NCI-H774 (cell line): ENCODE measurements at places on chromosomes 4 and X.

DNA sequence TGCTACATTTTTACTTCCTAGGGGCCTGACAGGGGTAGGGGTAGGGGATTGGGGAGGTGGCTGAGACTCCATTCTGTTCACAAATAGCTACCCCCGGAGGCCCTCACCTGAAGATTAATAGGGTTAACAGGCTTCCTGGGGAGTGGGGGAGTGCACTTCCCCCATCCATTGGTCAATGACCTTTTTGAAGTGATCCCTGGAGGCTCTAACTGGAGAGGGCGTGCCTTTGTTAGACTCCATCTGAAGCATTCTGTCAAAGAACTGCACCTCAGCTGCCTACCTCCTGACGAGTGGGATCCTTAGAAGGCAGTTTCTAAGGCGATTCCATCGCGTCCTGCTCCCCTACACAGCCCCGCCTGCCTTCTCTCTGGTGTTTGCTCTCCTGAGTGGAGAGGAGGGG is 10.0 kb upstream of the MTM1 start:
- no peak for DNase-seq

DNA sequence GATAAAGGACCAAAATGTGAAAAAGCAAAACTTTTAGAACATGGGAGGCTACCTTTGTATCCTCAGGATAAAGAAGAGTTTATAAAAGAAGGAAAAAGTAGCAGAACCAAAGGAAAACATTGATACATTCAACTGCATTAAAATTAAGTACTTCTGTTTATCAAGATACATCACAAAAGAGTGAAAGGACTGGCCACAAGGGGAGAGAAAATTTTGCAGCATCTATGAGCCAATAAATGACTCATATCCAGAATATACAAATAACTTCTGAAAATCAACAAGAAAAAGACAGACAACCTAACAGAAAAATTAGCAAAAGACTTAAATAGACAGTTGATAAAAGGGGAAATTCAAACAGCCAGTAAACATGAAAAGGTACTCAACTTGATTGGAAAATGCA is 177.1 kb downstream of the RBMX2 start:
- no peak for DNase-seq

DNA sequence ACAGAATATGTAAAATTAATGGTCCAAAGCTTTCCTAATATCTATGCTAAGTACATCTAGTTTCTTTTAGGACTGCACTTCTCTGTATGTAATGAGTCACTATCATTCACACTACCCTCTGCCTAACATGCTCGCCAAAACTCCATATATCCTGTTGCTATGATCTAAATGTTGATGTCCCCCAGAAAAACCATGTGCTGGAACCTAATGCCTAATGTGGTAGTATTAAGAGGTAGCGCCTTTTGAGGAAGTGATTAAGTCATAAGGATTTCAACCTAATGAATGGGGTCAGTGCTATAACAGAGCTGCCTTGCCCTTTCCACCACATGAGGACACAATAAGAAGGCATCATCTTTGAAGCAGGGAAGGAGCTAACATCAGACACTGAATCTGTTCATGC is 34.9 kb upstream of the NFKB1 start:
- no peak for DNase-seq

- DNase-seq, result no peak
Observed at GRCh38 chr4:139202991-139203390, 26.0 kb upstream of the ELF2 start.

DNA sequence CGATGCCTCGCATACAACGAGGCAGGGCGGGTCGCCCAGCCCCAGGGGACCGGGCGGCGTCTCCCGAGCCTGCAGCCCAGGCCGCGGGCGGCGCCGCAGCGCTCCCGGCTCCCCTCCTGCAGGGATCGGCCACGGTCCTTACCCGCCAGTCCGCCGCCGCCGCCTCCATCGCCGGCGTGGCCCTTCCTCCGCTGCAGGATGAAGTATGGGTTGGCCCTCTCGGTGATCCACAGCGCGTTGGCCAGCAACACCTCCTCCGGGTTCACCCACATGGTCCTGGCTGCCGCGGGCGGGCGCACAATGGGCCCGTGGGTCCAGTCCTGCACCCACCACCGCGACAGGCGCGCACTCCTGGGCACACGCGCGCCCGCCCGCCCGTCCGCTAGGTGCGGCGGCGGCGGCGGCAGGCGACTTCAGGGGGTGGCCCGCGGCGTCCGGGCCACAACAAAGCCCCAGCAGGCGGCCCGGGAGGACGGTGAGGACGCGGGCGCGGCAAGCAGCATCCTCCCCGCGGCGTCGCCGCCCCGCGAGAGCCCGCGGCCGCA is 339 bp downstream of the TBC1D9 start:
- peak; percentile 1 for DNase-seq

GRCh38 chr4:180860089-180860720 is 1383.0 kb upstream of the TENM3 start:
- no peak for DNase-seq

- DNase-seq, result no peak
Observed at GRCh38 chr4:101540336-101540735, 193.0 kb upstream of the PPP3CA start.

DNA sequence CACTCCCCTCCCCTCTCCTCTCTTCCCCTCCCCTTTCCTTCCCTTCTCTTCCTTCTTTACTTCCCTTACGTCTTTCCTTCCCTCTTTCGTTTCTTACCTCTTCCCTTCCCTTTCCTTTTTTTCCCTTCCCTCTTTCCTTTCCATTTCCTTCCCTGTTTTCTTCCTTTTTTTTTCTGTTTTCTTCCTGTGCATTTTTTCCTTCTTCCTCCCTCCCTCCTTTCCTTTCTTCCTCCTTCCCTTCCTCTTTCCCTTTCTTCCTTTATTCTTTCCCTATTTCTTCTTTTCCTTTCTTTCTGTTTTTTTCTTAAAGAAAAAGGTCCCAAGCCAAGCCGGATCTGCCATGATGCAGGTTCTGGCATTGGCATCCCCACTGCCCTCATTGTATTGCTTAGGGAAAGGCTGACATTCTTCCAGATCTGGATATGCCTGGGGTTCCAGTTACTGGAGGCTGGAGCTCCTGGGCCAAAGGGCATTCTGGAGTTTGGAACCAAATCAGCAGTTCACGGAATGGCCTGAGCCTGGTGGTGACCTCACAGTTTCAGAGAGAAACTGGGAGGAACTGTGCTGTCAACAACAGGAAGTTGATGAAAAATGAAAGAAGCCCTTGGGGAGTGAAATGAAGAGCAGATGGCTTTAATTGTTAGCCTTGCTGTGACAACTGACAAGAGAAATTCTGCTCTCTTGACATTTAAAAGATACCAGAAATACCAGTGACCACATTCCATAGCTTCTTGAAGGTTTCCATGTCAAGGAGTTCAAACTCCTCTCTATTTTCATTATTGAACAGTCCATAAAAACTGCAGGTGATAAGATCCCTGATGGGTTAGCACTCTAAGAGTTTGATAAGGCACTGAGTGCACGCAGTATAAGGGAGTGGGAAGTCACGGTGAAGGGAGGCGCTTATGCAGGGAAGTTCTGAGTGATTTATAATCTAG is 622.1 kb downstream of the SPRY1 start:
- DNase-seq, result no peak

- no peak for DNase-seq
Observed at GRCh38 chr4:83837614-83838308, 301.9 kb downstream of the GPAT3 start.

- DNase-seq, result no peak
Observed at GRCh38 chr4:111046811-111047210, 423.9 kb upstream of the PITX2 start.

GRCh38 chr4:155795991-155796390 is 37.2 kb downstream of the GUCY1B1 start:
- no peak for DNase-seq

DNA sequence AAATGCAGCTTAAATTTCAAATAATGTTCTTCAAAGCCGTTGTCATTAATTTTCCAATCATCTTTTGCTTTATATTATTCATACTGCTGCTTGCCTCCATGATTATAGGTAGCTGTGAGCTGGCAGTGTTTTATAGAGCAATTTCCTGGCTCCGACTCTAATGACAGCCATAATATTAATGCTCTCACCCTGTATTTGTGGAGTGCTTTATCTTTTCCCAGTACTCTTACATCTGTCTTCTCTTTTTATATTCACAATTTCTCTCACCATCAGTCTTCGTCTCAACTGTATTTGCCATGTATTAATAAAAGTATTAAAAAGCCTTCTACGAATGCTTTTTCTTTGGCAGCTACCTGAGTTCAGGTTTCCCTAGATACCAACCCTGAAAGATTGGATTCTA is 21.0 kb downstream of the ATXN3L start:
- no peak for DNase-seq

GRCh38 chrX:652341-652741 is 21.8 kb downstream of the SHOX start:
- DNase-seq, result no peak

- no peak for DNase-seq
Observed at GRCh38 chr4:38008571-38009021, 48.4 kb downstream of the PTTG2 start.

GRCh38 chr4:11914406-11914805 is 485.7 kb upstream of the HS3ST1 start:
- DNase-seq, result no peak

DNA sequence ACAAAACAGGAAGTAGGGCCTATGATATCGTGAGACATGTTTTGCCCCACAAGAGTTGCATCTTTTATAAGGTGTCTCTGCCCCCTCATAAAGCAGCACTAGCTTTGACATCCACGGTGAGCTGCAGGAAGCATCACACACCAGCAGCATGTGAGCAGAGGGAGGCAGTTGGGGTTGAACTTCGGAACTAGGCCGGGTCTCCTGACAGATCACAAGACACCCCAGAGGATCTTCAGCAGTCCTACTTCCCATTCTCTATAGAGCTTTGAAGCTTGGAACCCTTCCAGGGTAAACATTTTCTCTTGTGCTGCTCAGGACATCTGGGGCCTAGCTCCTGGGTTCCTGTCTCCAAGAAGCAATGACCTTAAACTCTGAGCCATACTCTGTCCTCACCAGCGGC is 27.5 kb downstream of the YY2 start:
- DNase-seq, result no peak

DNA sequence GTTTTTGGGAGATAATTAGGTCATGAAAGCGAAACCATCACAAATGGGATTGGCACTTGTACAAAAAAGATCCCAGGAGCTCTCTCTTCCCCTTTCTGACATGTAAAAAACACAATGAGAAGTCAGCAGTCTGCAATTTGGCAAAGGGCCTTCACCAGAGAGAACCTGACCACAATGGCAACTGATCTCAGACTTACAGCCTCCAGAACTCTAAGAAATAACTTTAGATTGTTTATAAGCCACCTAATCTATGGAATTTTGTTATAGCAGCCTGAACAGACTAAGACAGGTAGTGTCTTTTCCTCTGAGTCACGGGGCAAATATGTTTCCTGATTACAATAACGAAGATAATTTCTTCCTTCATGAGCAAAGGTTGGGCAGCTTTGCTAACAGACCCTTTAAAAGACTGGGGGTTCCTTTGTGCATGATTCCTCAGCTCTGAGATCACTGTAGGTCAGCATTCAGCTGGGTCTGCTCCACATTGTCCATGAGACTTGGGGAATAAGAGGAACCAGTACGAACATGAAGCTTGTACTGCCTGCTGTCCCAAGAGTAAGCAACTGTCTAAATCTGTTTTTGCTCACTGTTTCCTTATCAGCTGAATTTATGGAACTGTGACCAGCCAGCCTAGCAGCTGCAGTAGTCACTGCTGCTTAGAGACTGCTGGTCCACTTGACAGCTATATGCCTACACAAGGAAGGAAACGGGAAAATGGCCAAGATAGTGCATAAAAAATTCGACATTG is 191.6 kb downstream of the ANAPC10 start:
- DNase-seq, result no peak

DNA sequence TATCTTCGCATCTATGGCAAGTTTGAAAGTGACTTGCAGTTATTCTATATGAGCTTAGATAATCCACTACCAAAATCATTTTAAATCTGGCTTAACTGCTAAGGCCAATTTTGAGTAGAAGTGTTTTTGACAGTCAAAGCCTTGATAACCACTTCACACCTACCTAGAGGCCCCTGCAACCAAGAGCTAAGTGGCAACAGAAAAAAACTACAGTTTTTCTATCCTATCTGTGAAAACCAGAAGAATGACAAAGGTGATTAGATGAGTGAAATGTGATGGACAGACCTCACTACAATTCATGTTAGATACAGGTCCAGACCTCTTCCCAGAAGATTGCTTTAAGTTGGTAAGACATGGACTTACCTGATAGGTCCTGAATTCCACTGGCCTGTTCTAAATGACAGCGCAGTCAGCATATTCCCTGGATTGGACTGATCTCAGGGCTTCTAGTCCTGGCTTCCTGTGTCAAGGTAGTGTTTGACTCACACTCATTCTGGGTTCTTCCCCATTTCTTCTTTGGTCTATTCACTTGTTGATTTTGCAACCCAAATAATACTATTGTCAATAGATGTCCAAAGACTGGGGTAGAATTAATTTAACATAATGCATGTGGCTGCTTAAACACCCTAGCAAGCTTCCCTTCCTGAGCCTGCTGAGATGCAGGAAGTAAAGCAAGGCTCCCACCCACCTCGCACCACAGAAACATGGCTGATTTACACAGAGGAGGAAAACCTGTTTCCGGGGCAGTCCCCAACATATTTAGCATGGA is 65.1 kb downstream of the PPP3CA start:
- DNase-seq, result no peak
